ENCODE measurements at places on chromosomes 4 and X.
A peak's percentile ranks its signal among the peaks of the same experiment; 100 is the strongest.

DNA sequence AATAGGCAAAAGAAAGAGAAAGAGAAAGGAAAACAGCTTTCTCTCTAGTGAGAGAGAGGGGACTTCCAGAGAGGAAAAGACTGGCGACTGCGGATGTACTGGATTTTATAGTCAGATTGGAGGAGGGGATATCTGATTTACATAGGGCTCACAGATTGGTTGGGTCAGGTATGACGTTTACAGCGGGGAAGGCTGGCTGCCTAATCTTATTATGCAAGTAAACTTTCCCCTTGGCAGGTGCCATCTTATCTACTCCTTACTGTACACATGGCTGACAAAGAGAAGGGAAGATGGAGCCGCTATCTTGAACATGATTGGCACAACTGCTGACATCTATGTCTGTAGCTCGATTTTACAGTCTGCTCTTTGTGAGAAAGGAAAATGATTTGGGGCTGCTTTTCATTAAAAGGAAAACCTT lies 25.4 kb downstream of the RBPJ start:
- DNase-seq = no peak

DNA sequence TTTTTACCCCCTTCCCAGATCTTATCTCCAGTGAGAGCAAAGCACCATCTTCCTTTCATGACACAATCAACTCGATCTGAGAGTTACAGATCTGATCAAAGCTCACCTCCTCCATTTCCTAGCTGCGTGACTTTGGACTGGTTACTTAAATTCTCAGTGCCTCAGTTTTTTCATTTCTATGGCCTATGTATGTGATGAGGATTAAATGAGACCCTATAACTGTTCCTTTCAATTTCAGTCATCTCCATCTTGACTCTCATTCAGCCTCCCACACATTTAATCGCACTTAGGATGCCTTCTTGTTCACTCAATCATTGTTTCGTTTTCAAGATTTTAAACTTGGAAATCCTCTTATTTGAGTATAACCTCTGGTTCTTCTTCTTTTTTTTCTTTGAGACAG lies 20.1 kb upstream of the CXCR3 start:
- DNase-seq = no peak

DNA sequence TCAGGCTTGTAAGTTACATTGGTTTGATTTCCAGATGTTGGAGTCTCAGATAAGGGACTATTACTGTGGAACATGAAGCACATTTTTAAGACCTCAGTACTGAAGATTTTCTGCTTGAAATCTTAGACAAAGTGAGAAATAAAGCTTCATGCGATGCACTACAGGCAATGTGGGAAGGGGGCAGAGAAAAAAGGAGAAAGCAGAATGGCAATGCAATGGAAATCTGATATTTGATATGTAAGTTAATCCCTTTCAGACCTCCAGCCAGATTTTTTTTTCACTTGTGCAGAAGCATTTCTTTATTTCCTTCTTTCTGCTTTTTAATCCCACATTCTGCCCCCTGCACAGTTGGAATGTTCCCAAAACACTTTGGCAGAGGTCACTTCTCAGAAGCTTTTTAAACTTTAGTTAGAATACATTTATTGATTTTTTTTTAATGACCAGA lies 174.3 kb downstream of the ADGRL3 start:
- DNase-seq = no peak

DNA sequence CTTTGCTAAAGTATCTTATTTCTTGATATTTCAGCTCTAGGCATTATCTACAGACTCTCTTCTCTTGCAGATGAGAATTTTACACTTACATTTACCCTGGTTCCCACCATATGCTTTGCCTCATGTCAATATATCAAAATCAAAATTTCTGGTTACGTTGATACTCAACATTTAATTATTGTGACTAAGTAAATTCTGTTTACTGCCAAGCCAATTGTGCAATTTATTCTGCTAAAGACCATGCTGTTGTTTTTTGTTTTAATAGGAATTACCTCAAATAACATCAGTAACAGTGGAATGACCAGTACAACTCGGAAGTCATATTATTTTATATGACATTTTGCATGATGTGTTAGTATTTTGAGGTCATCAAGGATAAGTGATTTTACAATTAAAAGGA lies 125.5 kb downstream of the IL15 start:
- no peak for DNase-seq

DNA sequence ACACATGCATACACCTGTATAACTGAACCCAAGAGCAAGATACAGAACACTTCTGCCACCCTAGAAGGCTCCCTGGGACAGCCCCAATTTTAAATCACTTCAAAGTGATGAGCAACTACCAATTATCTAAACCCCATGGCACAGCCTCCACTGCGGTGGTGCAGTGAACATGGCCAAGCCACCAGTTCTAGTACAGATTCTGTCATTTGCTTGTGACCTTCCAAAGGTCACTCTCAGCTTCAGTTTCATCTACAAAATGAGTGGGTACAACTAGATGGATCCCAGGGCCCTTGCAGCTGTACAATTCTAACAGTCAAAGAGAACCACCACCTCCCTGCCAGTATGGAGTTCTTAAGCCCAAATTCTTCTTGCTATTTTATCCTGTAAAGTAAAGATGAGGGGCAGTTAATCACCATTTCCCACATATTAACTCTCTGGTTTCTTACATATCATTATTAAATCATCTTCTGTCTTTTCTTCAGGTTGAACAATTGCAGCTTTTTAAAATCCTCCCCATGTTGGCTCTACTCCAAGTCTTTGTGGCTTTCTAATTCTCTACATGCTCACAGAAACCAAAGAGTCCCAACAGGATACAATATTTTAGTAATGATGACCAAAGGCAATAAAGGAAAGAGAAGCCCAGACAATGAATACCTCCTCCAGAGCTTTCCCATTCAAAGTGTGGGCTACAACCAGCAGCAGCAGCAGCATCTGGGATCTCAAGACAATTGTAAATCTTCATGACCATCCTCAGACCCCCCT lies 39.0 kb upstream of the GPM6B start:
- no peak for DNase-seq

- no peak for DNase-seq
Observed at GRCh38 chrX:132425744-132426318, 63.0 kb downstream of the MBNL3 start.

DNA sequence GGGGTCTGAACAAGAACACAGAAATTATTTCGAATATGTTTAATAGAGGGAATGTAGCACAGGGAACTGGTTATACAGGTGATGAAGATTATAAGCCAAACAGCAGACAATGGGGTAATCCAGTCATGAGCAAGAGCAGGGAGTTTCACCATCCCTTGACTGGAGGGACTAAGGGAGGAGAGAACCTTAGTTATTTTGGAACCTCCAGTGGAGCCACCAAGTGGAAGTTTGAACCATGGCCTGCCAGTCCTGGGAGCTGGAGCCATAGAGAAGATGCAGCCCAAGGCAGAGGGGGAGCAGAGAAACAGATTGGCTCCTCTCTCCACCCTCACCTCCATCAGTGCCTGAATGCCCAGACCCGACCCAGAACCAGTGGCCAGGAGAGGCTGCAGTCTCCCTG lies 264.6 kb upstream of the RASGEF1B start:
- no peak for DNase-seq

GRCh38 chrX:111823128-111823527 lies 52.9 kb upstream of the TRPC5OS start:
- no peak for DNase-seq

- no peak for DNase-seq
Observed at GRCh38 chrX:111386615-111387233, 25.3 kb downstream of the DCX start.

DNA sequence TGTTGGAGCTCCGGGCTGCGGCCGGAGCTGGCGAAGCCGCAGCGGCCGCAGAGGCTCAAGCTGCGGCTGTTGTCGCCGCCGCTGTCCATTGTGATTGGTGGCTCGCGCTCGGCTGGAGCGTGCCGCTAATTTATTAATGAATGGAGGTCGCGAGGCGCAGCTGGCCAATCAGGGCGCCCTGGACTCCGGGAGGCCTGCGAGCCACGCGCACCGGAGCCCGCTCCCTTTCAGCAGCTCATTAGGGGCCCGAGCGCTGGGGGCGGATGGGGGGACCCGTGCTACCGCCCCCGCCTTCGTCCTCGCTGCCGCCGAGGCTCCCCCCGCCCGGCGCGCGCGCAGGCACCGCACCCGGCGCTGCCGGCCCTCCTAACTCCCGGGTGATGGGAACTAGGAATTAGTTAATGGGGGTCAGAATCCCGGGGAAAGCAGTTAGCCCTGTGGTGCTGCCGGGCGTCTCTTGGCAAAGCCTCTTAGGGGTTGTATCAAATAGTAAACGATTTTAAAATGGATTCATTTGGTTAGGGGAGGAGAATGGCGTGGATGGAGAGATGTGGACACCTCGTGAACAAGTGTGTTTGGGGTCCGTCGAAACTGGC lies 589 bp upstream of the NEUROG2 start:
- DNase-seq = no peak

DNA sequence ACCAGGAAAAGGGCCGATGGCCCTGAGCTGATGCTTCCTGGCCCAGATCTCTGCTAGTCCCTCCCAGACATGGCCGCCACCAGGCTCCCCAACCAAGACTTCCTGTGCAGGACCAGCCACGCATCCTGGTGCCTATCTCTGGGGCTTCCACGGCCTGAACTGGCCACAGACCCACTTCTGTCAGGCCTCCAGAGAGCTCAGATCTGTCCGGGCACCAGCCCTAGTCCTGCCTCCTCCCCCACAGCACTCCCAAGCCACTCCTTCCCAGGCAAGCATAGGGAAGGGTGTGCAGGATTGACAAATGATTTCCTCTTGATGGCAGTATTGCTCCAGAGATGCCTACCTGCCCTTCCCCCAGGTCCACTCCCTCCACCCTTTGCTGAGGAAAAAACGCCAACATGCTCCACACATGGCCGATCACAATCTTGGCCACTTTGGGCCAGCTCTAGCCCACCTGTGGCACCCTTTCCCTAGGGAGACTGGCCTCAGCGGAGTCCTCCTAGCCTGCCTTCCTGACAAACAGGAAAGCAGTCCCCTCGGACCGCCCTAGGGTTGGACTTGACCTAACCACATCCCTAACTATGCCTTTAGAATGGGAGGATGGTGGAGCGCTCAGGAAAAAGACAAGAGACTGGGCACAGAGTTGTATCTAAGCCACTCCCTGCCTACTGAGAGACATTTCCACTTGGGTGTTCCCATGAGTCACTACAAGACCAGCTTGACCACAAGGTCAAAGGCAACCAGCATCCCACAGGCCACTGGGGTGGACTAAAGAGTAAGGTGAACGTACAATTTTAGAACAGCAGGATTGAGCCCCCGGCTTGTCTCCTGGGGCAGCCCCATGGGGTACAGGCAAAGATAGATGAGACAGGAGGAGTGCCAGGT lies 277.5 kb upstream of the AGTR2 start:
- no peak for DNase-seq

DNA sequence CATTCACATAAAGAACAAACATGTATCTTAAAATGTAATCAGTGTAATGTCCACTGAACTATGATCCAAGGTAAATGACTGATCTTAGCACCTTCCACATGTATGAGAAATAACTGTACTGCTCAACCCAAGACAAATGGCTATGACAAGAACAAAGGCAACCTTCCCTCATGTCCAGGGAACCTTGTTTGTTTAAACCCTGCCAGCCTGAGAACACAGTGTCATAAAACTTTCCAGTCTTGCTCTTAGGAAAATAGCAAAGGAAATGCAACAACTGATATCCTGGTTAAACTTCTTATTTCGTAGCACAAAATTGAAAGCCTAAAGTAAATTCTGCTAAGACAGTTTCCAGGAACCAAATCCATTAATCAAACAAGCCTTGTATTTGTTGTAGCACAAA lies 494.3 kb downstream of the IL15 start:
- DNase-seq = no peak

DNA sequence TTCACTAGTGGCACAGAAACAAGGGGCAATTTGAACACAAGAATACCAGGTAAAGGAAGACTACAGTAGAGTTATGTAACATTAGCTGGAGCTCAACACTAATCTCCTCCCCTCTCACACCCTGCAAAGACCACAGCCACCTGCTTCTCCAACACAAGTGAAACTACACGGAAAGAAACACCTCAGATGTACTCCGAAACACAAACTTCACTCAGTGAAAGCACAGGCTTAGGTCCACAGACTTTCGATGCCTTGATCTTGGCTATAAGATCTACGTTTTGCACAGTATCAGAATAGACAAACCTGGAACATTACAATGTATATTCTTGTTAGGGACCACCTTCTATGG lies 7.6 kb downstream of the ACSL1 start:
- no peak for DNase-seq

DNA sequence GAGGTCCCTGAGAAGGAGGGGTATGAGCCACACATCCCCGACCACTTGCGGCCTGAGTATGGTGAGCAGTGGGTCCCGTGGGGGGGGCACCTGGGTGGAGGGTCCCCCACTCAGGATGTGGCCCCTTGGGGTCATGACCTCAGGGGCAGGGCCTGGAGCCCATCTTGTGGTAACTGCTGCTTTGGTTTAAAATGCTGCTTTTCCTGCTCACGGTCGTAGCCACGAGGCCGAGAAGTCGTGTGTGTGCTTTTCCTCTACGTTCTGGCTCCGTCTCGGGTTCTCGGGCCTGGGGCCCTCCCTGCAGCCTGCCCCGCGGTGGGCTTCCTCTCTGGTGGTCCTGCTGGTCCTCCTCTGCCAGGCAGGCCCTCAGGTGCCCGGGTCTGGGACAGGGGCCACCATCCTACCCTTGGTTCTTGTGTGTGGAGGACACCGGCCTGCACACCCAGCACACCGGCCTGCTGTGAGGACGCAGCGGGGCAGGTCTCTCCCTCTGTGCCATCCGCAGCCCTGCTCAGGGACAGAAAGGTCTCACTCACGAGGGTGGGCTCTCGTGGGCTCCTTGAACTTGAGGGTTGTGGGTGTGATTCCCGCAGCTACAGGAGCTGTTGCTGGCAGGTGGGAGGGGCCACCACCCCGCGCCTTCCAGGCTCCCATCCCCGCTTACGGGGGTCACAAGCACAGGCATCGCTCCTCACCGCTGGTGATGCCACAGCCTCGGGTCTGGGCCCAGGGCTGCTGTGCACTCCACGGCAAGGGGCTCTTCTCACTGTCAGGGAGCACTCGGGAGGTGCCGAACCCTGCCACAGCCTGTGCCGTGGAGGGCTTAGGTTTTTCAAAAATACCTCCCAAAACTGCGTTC lies 19.6 kb downstream of the UVSSA start:
- DNase-seq = no peak

GRCh38 chrX:32745323-32745722 lies 466.0 kb downstream of the DMD start:
- DNase-seq = no peak

GRCh38 chr4:66023061-66023460 lies 352.8 kb upstream of the EPHA5 start:
- DNase-seq = no peak

DNA sequence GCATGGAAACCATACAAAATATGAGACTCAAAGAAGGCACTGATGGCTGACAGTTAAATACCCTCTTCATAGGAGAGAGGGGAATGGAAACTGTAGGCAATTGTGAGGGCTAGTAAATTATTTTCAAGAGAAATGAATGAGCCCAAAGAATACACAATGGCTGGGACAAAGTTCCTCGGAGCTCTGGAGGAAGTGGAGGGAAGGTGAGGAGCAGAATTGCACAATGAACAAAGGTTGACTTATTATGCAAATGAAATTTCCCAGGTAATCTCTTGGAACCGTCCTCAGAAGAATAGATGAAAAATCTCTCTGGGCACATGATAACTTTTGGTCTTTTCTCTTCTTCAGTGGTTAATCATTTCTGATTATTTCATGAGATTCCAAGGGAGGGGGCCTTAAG lies 202.6 kb upstream of the VCX start:
- no peak for DNase-seq

GRCh38 chr4:150943818-150944217 lies 71.3 kb downstream of the LRBA start:
- peak; percentile 33 for DNase-seq

Data from inflammatory macrophage treated with lipopolysaccharide for 1 hour (primary cell).